ENCODE measurements at places on chromosomes 12 and 14.

DNA sequence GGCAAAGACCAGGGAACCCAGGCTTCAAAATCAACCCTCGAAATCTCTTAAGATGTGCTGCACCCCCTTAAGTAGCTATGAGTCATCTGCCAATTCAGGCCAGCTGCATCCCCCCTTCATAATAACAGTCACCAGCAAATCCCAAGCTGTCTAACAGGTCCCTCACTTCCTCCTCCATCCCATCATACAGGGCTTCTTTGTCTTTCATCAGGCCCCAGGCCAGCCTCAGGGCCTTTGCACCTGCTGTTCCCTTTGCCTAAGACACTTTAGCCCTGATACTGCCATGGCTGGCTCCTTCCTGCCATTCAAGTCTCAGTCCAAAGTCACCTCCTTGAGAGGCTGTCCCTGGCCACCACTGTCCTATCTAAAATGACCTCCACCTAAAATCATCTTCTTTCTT is 4.0 kb downstream of the RASAL1 start:
- DNase-seq = no peak

DNA sequence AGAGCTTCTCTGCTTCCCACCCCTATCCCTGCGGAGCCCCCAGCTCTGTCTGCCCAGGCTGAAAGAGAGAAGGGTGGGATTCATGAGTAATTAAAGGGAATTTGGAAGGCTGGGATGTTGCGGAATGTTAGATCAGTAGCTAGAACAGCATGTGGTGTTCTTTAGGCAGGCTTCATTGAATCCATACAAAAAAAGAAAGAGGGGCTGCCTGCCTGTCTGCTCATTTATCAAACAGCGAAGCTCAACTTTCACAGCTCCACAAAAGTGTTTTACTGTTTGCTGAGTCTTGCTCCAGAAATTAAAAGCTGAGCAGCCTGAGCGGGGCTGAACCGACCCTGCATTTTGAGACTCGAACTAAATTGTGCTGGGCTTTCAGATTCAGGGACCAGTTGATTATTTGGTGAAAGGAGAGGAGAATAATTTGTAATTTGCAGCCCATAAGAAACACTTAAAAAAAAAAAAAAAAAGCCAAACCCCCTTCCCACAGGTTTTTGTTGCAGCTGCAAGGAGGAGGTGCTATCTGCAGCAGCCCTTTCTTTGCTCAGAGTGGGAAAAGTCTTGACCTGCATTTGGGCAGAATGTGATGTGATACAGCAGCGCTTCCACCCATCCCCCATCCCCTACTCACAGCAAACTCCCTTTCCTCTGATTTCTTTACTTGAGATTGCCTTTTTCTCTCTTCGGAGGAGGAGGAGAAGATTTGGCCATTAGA is 89.7 kb downstream of the RFX4 start:
- no peak for DNase-seq

DNA sequence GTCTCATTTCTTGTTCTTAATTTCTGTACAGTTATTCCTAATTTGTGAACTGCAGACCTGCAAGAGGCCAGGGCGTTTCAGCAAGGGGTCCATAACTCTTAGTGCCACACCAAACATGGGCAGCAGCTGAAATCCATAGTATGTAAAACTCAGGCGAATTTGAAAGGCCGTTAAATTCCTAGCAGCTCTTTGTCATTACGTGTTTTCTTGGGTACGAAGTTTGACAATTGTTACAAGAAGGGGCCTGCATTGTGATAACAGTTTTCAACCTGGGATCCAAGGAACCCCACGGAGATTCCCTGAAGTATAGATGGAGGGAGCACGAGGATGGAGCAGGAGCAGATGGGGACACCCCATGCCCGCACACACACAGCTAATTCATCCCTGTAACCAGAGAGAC is 288.0 kb downstream of the ZFP36L1 start:
- DNase-seq = no peak

GRCh38 chr12:52603314-52603713 is 2.1 kb upstream of the KRT72 start:
- DNase-seq = no peak

- no peak for DNase-seq
Measured at GRCh38 chr12:84585776-84586395, 326.7 kb downstream of the SLC6A15 start.

DNA sequence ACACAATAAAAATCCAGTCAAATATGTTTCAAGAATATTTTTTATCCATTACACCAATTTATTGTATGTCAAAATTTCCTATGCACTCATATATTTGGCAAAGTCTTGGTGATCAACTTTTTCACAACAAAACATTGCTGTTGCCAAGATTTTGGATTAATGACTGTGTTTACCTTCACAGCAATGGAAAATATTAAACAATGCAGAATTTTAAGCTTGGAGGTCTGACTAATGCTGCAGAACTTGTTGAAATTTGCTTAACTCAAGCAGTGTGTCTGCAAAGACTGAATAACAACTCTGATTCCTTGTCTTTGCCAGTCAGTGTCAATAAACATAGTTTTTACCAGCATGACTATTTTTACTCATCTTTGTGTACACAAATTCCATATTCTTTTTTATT is 336.4 kb downstream of the CCER1 start:
- no peak for DNase-seq

DNA sequence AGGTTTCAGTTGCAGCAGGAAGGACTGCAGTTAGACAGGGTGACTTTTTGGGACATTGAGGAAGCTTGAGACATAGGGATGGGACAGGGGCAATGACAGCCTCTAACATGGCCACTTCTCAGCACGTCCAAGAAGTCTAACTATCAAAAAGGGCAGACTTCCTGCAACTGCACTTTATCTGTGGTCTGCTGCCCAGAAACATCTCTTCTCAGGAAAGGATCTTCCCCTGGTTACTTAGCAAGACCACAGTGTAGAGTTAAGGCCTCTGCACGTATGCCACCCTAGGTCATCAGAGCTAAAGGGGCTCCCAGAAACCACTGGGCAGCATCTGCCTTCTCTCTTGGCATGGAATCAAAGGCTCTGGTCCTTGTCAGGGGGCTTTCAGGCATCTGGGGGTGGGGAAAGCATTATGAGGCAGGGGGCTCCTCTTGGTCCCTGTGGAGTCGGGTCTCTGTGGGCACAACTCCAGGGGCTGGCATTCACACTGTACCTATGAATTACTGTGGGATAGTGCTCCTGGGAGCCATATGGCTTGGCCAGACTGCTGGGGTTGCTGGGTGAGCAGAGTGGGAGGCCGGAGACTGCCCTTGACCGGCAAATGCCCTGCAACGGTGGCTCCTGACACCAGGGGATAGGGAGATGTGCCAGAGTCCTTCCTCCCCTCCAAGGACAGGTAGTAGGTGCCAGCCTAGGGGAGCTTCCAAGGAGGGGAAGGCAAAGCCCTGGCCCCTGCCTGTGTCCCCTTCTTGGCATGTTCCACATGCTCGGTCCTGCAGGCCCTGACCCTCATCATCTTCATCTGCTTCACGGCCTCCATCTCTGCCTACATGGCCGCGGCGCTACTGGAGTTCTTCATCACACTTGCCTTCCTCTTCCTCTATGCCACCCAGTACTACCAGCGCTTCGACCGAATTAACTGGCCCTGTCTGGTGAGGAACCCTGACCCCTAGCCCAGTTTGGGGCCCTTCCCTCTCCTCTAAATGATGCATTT is 1.0 kb downstream of the CMTM5 start:
- DNase-seq = no peak

DNA sequence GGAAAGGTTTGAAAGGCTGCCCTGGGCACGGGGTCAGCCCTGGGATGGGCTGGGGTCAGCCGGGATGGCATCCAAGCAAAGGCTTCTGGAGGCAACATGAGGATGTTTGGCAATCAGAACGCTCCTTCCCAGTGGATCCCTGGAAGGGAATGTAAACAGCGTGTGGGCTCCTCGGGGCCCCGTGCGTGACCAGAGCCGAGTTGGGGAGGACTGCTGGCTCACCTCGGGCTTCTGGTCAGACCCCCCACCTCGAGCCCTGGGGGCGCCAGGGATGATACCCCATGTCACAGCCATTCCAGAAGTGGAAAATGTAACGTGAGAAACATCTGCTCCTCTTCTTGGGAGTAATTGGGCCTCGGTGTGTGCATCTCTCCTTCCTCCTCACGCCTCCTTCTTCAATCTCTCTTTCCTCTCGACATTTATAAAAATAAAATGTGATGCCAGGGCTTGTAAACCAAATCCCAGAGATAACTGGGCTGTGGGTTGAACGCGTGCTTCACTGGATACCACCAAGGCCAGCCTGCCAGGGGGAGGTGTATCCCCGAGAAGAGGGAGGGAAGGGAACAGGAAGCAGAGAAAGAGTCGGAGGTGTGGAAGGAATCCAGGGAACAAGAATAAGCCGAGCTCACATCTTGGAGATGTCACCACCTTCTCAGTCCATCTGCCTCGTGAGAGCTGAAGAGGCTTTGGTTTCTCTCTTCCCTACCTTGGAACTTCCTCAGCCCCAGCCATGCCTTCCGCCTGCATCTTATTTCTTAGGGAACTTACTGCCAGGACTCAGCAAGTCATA is 144.8 kb downstream of the NUAK1 start:
- no peak for DNase-seq

DNA sequence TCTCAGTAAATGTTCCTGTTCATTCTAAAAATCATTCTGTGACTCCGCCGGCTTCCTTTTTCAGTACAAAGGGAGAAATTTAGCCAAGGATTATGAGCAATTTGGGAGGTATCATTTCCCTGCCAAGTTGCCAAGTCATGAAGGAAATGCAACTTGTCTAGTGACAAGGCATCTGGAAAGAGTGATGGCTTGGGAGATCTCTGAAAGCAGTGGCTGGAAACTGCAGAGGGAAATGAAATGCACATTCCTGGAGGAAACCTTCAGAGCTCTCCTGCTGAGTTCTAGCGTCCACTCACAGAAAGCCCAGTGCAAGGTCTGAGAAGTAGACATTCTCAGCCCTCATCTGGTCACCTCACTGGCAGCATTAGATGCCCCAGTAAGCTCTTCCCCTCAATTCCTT is 91.7 kb downstream of the GALC start:
- DNase-seq = no peak

DNA sequence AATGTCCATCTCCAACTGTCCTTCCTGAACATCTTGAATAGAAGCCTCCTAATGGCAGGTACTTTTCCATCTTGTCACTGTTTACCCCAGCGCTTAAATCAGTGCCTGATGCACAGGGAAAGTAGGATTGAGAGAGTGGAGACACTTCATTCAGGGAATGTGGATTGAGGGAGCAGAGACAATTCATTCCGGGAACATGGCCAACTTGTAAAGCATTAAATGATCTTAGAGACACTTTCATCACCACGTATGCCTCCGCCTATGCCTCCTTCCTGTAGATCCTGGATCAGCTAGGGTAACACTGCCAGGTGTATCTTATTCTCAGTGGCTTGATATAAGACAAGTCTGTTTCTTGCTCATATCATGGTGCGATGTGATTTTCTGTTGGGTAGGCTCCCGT is 67.6 kb upstream of the CSRP2 start:
- DNase-seq = no peak

GRCh38 chr14:101496776-101497683 is 64.3 kb upstream of the DIO3 start:
- no peak for DNase-seq

GRCh38 chr14:100293497-100294212 is 12.6 kb downstream of the SLC25A29 start:
- DNase-seq = no peak

DNA sequence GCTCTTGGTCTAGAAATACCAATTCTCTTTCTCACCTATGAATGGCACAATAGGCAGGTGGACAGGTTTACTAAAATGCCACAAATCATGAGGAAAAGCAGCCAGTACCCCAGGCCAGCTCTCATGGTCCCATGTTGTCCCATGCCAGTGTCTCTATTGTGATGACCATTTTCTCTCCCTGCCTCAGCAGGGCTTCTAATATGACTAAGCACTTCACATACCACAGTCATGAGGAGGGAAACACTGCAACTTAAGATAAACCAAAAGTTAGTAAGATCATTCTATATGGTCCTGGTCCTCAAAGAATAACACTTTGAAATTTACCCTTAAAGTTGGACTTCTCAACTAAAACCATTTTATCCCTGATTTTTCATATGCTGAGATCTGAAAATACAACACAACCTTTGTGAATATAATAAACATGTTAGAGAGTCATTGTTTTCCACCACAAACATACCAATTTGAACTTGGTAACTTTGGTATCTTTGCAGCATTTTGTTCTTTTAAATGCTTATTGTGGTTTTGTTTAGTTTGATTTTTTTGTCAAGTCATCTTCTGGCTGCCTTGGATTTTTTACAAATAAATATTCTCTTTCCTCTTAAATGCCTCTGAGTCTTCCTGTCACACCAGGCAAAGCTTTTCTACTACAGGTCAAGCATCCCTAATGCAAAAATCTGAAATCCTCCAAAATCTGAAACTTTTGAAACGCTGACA is 3.6 kb downstream of the TTC5 start:
- no peak for DNase-seq

DNA sequence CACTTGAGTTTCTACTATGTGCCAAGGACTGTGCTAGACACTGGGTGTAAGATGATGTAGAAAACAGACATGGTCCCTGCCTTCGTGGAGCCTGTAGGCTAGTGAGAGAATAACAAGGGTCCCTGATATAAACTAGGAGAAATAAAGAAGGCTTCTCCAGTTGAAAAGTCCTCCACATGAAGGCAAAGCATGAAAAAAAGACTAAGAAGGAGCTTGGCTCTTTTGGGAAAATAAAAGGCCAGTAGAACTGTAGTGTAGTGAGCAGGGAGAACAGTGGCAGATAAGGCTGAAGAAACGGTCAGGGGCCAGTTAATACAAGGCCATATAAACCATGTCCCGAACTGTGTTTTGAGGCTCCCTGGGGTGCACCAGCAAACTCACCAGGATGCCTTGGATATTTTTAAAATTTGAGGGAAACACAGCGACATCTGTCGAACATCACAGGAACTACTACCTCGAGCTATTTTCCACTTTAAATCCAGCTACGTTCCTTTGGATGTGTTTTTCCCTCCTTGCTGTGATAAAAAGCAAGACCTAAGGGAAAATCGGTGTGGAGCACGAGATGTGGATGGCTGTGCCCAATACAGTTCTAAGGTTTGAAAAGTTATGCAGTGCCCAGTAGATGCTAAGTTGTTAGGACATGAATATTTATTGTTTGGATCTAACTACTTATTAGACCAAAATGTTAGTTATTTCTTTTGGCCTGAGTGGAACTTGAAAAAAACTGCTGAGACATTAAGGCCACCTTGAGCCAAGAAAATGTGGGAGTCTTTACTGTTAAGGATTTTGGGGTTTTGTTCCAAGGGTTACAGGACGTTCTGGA is 8.5 kb upstream of the CFL2 start:
- DNase-seq = peak; percentile 48
